Smooth muscle cell of the brain vasculature (primary cell): ENCODE measurements at places on chromosomes 3 and 15.

GRCh38 chr3:107247116-107247515 lies 130.1 kb upstream of the CCDC54 start:
- DNase-seq, result no peak

DNA sequence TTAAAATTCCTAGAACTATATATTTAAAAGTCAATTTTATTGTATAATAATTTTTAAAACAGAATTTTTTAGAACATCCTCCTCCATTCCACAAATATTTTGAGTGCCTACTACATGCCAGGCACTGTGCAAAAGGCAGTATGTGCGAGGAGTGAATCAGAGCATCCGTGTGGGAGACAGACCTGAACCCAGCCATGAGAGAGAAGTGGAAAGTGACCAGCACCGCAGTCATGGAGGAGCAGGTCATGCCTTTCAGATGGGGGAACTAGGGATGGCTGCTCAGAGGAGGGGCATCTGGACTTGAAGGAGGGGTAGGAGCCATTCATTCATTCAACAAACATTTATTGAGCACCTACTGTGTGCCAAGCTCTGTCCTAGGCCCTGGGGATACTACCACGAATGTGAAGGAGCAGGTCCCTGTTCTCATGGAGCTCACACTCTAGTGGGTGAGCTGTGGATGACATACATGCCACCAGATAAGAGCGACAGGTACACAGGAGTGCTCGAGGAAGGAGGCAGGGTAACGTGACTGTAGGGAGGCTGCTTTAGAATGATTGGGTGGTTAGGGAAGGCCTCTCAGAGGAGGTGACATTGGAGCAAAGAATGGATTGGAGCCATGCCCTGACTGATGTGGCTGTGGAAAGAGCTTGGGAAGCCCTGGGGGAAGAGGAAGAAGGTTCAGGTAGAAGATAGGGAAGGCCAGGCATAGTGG lies 3.1 kb upstream of the CHRNA3 start:
- DNase-seq, result no peak

DNA sequence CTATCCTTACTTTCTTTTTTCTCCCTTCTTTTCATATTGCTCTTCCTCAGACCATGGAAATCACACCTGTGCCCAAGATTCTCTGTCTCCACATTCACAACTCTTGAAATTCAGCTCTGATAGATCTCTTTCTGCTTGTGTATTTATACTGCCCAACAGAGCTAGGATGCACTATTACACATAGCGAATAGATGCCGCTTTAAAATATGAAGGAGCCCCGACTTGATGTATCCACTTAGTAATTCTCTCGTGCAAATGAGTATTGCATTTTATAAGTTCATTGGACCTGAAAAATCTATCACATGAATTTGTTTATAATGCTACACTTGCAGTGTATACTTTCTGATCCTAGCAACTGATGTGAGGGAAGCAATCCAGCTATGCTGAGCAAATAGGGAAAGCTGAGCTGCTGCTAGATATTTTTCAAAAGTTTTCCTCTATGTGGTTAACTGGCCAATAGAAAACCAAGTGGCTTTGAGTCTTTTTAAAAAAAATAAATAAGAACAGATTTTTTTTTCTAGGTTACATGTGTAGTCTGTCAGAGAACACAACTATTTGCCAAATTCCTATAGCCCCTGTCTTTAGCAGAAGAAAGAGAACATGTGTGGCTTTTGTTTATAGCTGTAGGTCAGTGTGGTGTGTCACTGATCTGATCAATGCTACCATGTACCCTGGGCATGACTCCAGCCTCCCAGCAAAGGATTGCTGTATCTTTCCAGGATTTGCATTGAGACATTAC lies 64.3 kb upstream of the LEKR1 start:
- DNase-seq, result no peak

GRCh38 chr3:51498876-51499738 lies 708 bp downstream of the DCAF1 start:
- peak; percentile 83 for DNase-seq

GRCh38 chr15:40334941-40335795 lies 5.6 kb downstream of the CCDC9B start:
- no peak for DNase-seq

- DNase-seq, result no peak
Measured at GRCh38 chr3:99872923-99873254, 55.2 kb downstream of the CMSS1 start.

DNA sequence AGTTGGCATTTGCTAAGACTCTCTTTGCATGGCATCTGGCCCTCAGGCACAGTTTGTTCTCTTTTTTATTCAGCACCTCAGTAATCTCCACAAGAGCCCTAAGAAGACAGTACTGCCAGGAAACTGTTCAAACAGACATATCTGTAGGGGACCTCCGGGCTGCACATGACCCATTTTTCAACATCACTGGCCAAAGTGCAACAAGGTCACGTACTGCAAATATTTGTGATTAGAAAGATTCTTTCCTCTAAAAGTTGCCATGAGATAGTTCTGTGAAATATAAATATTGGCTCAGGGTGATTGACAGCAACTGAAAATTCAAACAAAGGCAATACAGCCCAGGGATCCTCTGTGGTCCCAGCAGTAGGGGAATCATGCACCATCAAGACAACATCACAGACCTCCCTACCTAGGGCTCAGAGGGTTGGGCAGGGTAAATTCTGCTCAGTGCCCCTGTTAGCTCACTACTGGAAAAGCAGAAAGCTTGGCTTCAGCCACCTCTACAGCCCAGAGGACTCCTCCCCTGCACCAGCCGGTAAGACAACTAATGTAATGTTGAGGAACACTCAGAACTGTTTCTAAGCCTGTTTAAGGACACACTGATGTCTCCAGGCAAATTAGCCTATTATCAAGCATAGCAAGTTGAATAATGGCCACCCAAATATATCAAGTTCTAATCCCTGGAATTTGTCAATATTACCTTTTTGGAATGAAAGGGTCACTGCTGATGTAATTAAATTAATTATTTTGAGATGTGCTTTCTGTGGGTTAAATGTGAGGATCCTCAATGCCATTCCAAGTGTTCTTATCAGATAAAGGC lies 117.4 kb upstream of the LPP start:
- no peak for DNase-seq

DNA sequence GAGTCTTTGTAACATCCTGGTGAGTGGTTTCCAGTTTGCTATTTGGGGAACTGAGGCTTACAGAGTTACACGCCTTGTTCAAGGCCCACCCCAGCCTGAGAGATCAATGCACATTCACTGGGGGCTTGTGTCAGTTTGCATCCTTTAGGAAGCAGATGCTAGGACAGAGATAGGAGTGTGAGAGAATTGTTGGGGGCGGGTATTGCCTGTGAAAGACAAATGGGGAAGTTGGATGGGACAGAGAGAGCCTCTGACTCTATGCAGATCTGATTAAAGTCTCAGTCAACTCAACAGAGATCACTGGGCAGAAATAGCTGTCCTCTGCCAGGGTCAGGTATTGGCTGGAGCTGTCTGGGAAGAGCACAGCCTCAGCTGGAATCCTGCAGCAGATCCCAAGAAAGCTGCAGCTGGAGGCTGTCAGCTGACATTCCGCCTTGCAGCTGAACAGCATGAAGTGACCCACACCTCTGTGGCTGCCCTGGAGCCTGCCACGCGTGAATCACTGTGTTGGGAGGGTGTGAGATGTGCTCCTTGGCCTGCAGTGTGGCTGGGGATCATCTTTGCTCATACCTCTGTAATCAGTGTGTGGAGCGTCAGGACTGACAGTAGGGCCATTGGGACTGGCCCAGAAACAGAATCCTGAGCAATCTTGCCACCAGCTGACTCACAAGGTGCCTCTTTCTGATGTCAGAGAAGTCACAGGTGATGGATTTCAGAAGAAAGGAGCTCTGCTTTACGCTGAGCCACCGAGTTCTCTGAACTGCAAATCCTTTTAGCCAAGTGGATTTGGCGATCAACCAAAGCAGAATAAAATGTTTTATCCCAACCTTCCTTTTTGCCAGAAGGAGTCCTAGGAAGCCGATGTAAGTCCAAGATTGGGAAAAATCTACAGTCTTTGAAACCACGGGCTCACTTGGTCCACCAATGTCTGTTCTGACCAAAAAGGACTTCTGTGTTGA lies 284.1 kb upstream of the LRRFIP2 start:
- no peak for DNase-seq

DNA sequence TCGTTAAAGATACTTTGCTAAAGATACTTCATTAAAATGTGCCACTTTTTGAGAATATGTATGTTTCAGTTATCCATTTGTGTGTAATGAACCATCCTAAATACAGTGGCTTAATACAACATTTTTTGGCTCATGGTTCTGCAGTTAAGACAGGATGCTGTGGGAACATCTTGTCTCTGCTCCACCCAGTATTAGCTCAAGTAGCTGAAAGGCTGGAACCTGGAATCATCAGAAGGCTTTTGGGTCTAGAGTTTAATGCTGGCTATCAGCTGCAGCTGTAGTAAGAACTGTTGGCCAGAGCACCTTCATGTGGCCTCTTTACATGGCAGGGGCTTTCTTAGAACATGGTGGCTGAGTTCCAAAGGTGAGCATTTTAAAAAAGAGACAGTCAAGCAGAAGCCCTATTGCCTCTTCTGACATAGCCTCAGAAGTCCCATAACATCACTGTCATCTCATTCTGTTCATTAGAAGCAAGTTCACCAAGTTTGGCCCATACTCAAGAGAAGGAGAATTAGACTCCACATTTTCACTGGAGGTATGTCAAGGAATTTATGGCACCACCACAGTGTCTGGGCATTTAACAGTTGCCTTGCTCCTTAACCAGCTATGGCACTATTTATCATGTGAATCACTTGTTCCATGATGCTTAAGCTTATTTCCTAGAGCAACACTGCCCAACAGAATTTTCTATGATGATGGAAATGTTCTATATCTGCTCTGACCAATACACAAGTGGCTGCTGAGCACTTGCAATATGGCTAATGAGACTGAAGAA lies 70.4 kb upstream of the PDZRN3 start:
- DNase-seq, result no peak

GRCh38 chr3:132284781-132285619 lies 32.2 kb upstream of the ACP3 start:
- no peak for DNase-seq

DNA sequence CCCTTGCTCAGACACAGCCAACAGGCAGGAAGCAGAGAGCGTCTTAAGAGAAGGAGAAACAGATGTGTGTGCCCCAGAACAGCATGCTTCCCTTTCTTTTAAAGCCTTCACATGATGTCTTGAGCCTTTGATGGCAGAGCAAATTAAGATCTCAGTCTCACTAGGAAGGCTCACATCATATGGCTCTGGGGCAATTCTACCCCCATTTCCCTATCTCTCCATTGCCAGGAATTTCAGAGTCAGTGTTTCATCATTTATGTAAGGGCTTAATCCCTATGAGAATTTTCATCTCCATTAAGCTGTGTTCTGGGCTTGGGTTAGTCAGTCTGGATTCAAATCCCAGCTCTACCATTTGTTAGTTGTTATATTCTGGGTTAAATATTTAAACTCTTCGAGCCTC lies 41.4 kb upstream of the GLCE start:
- no peak for DNase-seq

DNA sequence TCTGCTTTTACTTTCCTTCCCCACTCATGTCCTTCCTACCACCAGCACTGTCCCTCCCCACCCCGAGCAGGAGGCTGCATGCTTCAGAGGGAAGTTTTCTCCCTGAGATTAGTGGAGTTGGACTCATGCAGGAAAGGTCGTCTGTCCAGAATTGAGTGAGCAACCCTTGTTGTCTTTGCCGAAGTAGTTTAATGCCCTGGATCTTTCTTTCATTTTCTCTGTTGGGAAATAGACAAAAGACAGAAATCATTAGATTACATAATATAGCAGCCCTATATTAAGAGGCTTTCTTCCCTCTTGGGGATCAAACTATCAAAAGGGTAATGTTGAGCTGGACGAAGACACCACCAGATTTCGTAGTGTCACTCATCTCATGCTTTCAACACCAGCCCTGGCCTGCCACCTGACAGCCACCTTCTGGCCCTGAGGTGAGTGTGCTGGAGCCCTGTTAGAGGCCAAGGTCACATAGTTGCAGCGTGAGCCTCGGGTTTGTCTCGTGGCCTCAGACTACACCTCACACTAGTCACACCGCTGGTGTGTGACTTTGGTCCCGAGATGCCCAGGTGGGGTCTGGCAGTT lies 231.0 kb downstream of the ITPR1 start:
- DNase-seq, result no peak

DNA sequence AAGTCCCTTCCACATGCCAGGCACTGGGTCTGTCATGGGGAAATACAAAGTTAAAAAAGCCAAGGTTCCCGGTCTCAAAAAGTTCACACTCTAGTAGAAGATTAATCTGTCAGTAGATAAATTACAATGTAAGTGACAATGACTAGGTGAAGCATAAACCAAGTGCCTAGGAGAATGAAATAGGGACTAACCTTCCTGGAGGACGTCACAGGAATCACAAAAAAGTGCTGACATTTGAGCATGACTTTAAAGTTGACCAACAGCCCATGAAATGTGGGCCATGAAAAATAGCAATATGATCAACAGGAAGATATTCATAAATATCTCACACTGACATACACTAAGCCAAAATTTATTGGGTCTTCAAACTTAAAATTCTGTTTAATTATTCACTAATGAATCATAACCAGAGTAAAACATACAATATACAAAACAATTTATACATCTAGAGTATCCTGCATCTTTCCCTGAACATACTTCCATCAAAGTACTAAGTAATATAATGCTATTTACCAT lies 20.0 kb downstream of the COPS2 start:
- no peak for DNase-seq

DNA sequence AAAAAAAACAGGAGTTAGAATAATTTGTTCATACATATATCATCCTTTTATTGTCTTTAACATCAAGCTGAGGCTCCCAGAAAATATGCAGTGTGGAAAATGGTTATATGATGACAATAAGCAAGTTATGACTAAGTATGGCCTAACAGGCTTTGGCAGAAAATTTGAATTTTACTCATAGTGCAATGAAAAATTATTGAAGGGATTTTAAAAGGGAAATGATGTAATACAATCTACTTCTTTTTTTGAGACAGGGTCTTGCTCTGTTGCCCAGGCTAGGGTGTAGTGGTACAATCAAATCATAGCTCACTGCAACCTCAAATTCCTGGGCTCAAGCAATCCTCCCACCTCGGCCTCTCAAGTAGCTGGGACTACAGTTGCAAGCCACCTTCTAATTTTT lies 78.7 kb downstream of the FAIM start:
- DNase-seq, result no peak

DNA sequence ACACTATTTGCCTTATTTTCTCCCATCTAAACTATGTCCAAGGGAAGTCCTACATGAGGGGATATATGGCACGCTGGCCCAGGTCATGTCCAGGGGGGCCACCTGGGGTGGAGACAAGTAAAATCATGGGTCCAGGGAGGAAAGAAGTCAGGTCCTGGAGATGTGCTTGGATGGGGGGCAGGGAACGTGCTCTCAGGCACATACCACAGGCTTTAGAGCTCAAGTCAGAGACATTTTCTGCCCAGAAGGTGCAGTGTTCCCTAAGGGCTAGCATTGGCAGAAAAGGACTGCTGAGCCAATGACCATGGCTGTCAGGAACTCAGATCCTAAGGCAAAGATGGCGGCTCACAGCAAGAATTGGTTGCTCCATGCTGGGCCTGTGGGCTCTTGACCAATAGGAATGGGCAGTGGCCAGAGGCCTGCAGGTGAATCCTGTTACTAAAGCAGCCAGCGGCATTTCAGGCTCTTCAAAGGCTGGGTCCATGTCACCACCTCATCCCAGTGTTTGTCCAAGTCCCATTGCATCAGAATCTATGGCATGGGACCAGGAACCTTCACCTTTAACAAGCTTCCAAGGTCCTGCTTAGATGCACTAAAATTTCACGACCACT lies 175.0 kb downstream of the RPLP1 start:
- DNase-seq, result no peak
